Central memory CD4-positive, alpha-beta T cell (primary cell): ENCODE measurements at places on chromosomes 7 and 10.

- no peak for DNase-seq
These were observed 97.6 kb downstream of the SUGCT start for GRCh38 chr7:40232242-40232893.

GRCh38 chr10:71078454-71079145, 133.8 kb upstream of the UNC5B start:
- DNase-seq = no peak

GRCh38 chr10:119772334-119772733, 46.5 kb downstream of the INPP5F start:
- no peak for DNase-seq

DNA sequence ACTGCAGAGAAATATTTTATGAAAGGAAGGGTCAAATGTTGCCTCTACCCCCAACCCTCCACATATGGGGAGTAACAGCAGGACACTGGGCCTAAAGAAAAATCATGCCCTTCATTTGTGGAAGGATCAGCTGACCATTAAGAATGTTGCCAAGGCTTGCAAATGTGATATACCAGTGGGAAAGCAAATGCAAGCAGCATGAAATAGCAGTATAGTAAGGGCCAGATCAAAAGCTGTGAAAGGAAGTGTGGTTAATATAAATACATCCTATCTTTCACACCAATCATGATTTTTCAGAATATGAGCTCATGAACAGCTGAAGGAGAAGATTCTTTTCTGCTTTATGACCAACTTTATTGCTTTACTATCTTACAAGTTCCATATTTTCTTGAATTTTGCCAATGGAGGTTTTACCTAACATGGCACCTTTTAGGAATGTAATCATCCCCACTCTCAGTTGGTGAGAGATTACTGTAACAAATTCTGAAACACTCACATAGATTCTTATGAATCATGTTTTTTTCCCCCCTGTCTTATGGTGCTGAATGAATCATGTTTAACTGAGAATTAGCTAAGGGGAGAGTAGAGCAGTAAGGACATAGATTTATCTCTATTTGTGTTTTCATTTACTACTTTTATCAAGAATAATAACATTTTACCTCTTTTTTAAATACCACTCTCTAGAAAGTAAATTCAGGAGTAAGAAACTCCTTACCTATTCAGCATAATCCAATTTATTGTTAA, 12.1 kb upstream of the ATAD1 start:
- no peak for DNase-seq
